ENCODE measurements at places on chromosomes 4 and X.

DNA sequence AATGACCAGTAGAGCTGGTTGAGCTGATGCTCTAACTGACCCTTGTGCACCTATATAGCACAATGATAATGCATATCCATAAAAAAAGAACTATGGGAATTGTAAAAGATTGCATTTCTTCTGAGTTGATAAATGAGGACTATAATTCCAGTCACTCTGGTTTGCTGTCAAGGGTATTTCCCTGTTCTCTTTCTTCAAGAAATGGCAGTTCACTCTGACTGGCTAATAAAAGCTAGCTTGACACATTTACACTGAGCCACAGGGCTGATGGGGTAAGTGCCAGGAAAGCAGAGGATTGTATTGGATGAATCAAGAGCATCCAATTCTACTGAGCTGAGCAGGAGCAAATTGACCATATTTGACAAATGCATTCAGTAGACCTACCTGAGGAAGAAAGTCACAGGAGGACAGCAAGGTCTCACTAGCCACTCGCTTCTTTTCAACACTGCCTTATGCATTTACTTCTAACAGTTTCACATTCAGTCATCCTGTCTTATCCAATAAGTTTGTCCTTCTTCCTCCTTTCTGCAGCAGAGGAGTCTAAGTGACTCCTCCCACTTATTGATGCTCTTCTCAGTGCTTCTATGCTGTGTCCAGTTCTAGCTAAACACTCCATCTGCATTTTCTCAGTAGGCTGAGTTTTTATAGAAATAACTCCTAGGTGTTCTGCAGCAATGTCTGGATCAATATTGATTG lies 43.0 kb downstream of the RBMX2 start:
- DNase-seq, result no peak

DNA sequence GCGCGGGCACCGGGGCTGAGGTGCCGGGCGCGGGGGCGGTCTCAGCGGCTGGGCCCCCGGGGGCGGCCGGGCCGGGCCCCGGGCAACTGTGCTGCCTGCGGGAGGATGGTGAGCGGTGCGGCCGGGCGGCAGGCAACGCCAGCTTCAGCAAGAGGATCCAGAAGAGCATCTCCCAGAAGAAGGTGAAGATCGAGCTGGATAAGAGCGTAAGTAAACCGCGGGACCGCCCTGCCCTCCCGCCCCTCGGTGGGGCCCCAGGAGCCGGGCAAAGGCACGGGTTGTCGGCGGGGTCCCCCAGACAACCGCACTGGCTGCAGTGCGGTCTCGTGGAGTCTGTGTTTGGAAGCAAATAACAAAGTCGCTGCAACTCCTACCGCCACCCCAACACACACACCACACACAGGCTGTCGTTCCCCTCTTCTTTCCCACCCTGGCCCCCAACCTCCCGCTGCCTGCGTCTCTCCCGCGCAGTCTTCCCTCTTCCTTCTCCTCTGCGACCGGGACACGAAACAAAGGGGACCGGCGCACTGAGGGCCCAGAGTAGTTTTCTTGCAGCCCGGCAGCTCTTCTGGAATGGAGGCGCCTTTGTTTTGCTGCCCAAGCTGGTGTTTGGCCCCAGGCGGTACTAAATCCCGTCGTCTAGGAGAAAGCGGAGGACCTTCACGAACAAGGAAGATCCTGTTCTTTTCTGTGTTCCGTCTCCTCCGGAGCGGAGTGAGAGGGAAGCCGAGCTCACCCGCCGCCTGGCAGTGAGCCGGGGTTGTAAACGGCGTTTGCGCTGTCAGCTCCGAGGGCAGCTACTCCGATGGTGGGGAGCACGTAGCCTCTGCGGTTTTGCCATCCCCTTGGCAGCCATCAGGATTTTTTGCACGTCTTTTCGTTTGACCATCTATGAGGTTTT lies 788 bp downstream of the SAP30 start:
- DNase-seq, result peak; percentile 54

DNA sequence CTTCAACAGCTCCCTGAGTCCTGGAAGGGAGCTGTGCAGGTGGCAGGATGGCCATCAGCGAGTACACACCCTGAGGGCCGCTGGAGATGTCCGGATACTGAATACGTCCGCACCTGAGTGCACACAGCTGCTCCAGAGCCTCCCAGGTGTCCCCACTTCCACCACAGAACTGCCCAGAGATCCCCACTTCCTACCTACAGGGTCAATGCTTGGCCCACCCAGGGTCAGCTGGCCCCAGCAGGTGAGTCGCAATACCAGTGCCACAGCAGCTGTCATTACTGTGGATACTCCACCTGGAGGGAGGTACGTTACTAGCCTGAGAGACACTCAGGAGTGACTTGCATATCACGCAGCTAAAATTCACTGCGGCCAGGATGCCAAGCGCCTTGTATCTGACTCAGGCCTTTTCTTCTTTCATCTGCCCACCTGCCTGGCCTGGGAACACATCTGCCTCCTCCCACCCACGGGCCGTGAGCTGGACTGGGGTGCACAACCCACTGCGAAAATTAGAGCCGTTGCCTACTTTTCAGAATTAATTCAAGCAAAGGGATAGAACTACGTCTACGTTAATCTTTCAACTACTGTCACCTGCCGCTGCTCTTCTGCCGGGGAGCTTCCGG lies 9.4 kb downstream of the C4orf50 start:
- DNase-seq, result no peak

DNA sequence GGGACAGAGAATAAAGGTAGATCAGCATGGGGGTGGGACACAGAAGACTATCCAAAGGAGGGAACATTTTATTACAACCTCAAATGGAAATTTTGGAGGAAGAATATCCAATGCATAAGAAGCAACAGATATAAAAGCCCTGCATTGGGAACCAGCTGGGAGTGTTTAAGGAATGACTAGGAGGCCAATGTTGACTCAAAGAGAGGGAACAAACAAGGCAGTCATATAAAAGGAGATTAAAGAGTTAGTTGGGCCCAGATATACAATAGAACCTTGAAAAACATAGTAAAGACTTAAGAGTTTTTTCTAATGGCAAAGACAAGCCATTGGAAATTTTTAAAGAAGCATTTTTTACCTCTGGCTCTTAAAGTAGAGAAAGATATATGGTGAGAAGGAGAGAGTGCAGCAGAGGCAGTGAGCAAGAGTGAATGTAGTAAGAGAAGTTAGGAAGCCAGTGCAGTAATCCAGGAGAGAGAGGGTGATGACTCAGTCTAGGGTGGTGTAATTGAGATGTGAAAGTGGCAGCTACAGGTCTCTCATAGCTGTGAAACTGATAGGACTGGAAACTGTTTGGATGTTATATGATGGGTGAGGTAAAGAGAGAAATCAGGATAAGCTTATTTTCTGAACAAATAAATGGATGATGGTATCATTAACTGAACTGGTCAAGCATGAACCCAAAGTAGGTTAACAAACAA lies 182.2 kb upstream of the ATOH1 start:
- DNase-seq, result no peak

GRCh38 chr4:169153481-169154087 lies 117.2 kb downstream of the SH3RF1 start:
- no peak for DNase-seq

DNA sequence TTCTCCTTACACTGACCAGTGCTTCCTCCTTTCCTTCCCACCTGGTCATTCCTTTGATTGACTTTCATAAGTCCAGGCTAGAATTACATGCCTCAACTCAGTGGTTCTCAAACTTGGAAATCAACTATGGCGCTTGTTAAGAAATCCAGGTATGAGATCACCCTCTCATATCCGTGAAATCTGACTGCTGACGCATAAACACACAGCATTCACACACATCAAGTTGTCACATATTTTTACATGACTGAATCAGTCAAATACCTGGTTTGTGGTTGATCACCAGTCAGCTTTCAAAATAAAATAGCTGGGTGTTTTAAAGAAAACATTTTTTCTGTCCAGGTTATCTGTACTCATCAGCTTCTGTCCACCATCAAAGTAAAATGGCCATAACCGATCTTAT lies 433.5 kb downstream of the AFF2 start:
- DNase-seq, result no peak

- no peak for DNase-seq
These were observed 41.7 kb downstream of the SEPTIN11 start for GRCh38 chr4:76991161-76991660.

DNA sequence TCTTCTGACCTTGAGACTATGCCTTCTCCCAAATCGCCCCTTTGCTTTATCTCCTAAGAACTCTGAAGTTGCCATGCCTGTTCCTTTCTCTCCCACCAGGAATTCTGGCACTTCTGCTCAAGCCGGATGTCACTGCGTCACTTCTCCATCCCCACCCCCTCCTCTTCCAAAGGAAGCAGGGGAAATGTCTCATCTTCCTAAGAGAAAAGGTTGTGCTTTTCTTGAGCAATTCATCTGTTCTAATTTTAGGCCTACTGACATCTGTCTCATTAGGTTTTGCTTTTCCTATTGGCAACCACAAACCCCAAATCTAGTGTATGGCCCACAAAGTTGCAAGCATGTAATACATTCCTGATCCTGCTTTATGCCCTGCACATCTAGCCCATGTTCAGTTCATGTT lies 163.1 kb upstream of the PLAC1 start:
- DNase-seq, result no peak

- DNase-seq, result no peak
These were observed 135.2 kb downstream of the PDE5A start for GRCh38 chr4:119493419-119493818.

DNA sequence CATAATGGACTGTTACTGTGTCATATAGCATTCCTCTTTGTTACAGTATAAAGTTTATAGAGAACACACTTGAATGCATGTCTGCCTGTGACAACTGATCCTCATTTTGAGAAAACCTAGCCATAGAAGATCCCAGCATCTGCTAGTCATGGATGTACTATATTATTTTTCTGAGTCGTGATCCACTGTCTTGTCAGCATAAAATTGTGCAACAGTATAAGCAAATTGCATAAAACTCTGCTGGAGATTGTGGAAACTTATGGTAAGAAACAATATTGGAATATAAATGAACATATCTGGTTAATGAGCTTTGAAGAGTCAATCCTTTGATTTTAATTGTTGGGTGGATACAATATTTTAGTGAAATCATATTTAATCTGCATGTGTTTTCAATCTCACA lies 3.6 kb downstream of the NEIL3 start:
- no peak for DNase-seq

DNA sequence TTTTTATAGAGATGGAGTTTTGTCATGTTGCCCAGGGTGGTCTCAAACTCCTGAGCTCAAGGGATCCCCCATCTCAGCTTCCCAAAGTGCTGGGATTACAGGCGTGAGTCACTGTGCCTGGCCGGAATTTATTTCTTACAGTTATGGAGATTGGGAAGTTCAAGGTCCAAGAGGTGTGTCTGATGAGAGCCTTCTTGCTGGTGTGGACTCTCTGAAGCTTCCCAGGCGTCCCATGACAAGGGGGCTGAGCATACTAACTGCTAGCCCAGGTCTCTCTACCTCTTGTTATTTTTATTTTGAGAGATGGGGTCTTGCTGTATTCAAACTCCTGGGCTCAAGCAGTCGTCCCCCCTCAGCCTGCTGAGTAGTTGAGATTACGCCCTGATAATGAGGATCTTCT lies 2.9 kb upstream of the NSD2 start:
- no peak for DNase-seq
